ENCODE measurements at places on chromosomes 11 and 22. TPM values are rescaled to one million over a fixed set of nuclear protein-coding genes. Genes with fewer than 3 reads are reported as not detected.

BBOX1 gene
- 4.0 TPM for total RNA-seq

SAA4 gene
- total RNA-seq = 7.5 TPM

TESMIN gene
- total RNA-seq = 5.0 TPM

FLRT1 gene
- not detected for total RNA-seq

CACNA1I gene
- not detected for total RNA-seq

SYCE3 gene
- total RNA-seq = not detected

CST6 gene
- 140 TPM for total RNA-seq

FGF19 gene
- total RNA-seq = not detected

KCNK7 gene
- not detected for total RNA-seq

ASPHD2 gene
- 5.6 TPM for total RNA-seq

SCN4B gene
- 0.15 TPM for total RNA-seq

MYBPC3 gene
- not detected for total RNA-seq

WBP2NL gene
- total RNA-seq = 1.1 TPM

WNT11 gene
- total RNA-seq = not detected

RAD9A gene
- 8.9 TPM for total RNA-seq

GRM5 gene
- 0.15 TPM for total RNA-seq

SMTNL1 gene
- not detected for total RNA-seq

RBM14 gene
- 36.4 TPM for total RNA-seq

IL18 gene
- 1.6 TPM for total RNA-seq

CDC42BPG gene
- 9.4 TPM for total RNA-seq

EPS8L2 gene
- 235 TPM for total RNA-seq

TPBGL gene
- not detected for total RNA-seq

LRRC74B gene
- total RNA-seq = not detected

XKR3 gene
- total RNA-seq = 0.15 TPM

RIN1 gene
- 5.9 TPM for total RNA-seq

CTTN gene
- 450 TPM for total RNA-seq

DLG2 gene
- total RNA-seq = 0.85 TPM

TNNT3 gene
- total RNA-seq = not detected

NNMT gene
- total RNA-seq = 2,593 TPM

MUC6 gene
- not detected for total RNA-seq

SCO2 gene
- total RNA-seq = 2.0 TPM

WT1 gene
- total RNA-seq = 0.17 TPM

C22orf31 gene
- total RNA-seq = not detected

CRYBB2 gene
- total RNA-seq = not detected

MRPL49 gene
- 97.8 TPM for total RNA-seq

GGTLC3 gene
- total RNA-seq = not detected

ZFP91 gene
- 42.1 TPM for total RNA-seq

ST14 gene
- total RNA-seq = 35.1 TPM

RHOD gene
- total RNA-seq = 24.5 TPM

ALDH3B2 gene
- 0.20 TPM for total RNA-seq

MS4A6E gene
- total RNA-seq = not detected

TRIM49D2 gene
- total RNA-seq = not detected

BIK gene
- 45.0 TPM for total RNA-seq

DEPDC7 gene
- total RNA-seq = 3.3 TPM

MGAT3 gene
- total RNA-seq = not detected

MTA2 gene
- 121 TPM for total RNA-seq

YPEL1 gene
- 1.0 TPM for total RNA-seq

KRTAP5-11 gene
- not detected for total RNA-seq

DGAT2 gene
- 3.7 TPM for total RNA-seq

MFRP gene
- not detected for total RNA-seq

LRRC10B gene
- 0.15 TPM for total RNA-seq

DYNC2H1 gene
- 10.8 TPM for total RNA-seq

C11orf16 gene
- not detected for total RNA-seq
